ENCODE measurements at places on chromosomes 2 and 18.

- H3K4me1 ChIP-seq, result no peaks in the 10 kb centered on the region
- peaks cover 4% of the 10 kb centered on the region for H3K27me3 ChIP-seq
- no peak overlapping the region for H3K4me3 ChIP-seq
- no peak overlapping the region for H3K27ac ChIP-seq
- no peaks in the 10 kb centered on the region for H3K36me3 ChIP-seq
Observed at GRCh38 chr2:98709535-98709934, 21.4 kb downstream of the MGAT4A start.

GRCh38 chr18:21534327-21534726 is 66.2 kb downstream of the ESCO1 start:
- DNase-seq, result no peak
- no peaks in the 10 kb centered on the region for H3K27me3 ChIP-seq
- no peak overlapping the region for H3K27ac ChIP-seq
- H3K4me3 ChIP-seq, result no peak overlapping the region
- H3K36me3 ChIP-seq, result peaks cover 14% of the 10 kb centered on the region

- no peaks in the 10 kb centered on the region for H3K27me3 ChIP-seq
- H3K4me3 ChIP-seq, result peak overlapping the region; percentile 50
- no peak for DNase-seq
- no peak overlapping the region for H3K27ac ChIP-seq
Observed at GRCh38 chr18:36672437-36673344, 156.1 kb downstream of the TPGS2 start.

DNA sequence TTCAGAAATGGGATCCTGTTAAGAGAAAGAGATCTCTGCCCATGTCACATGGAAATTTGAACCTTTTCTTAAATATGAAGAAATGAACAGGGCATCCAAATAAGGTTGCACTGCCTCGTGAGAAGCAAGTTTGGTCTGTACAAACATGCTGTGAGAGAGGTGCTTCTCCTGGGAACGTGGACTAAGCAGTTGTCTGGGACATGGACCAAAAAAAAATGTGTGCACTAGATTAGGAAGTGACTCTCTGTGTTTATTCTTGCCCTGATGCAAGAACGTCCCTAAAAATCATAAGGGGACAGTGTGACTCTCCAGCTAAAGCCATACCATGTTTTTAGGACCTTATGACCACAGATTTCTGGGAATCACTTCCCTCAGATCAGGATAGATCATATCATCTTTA is 23.7 kb upstream of the GCG start:
- no peak overlapping the region for H3K27ac ChIP-seq
- no peaks in the 10 kb centered on the region for H3K27me3 ChIP-seq
- no peak for DNase-seq
- peaks cover 3% of the 10 kb centered on the region for H3K36me3 ChIP-seq
- no peak overlapping the region for H3K4me3 ChIP-seq

GRCh38 chr2:223768179-223768578 is 69.2 kb downstream of the AP1S3 start:
- peaks cover 7% of the 10 kb centered on the region for H3K4me1 ChIP-seq
- no peak overlapping the region for H3K4me3 ChIP-seq
- no peak overlapping the region for H3K27ac ChIP-seq
- peaks cover 9% of the 10 kb centered on the region for H3K36me3 ChIP-seq
- no peaks in the 10 kb centered on the region for H3K27me3 ChIP-seq
- DNase-seq, result no peak

GRCh38 chr2:173059292-173059691 is 16.4 kb upstream of the MAP3K20 start:
- DNase-seq, result no peak
- H3K27me3 ChIP-seq, result peaks cover 7% of the 10 kb centered on the region
- no peak overlapping the region for H3K27ac ChIP-seq
- H3K4me1 ChIP-seq, result peaks cover 4% of the 10 kb centered on the region

- H3K4me1 ChIP-seq, result no peaks in the 10 kb centered on the region
- H3K4me3 ChIP-seq, result no peak overlapping the region
- H3K27me3 ChIP-seq, result no peaks in the 10 kb centered on the region
- H3K27ac ChIP-seq, result no peak overlapping the region
- DNase-seq, result no peak
Observed at GRCh38 chr18:23212161-23212560, 76.9 kb downstream of the CABLES1 start.

DNA sequence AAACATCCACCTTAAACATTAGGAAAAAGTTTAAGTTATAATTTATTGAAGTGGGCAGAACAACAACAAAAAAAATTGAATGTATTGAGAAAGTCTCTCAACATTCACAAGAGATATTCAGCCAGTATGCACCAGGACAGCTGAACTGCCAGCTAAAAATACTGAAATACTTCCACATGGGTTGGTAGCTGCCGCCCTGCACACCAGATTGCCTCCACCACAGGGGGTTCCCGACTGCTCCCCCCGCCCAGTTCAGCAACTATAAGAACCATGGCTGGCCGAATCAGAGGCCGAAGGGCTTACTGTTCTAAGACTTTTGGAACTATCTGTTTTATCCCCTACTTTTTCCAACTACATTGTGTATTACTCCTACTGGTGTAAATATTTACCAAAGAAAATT is 150.0 kb upstream of the LRP1B start:
- no peaks in the 10 kb centered on the region for H3K36me3 ChIP-seq
- H3K4me3 ChIP-seq, result no peak overlapping the region
- H3K27ac ChIP-seq, result no peak overlapping the region
- H3K4me1 ChIP-seq, result no peaks in the 10 kb centered on the region
- no peak for DNase-seq

DNA sequence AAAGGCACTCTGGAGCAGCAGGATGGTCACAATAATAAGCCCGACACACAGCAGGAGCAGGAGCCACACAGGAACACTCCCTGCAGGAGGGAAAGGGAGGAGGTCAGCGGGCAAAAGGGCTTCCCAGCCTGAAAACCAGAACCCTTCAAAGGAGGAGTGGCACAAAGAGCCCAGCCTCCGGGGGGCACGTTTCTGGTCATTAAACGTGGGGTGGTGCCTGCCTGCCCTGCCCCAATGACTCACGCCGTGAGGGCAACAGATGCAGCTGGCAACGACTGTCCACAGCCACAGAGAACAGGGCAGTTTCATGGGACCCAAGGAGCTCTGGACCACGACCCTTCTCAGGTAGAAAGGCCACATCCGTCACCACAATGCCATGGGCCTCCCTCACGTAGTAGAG is 3.0 kb downstream of the PREB start:
- H3K4me3 ChIP-seq, result peak overlapping the region; percentile 63
- no peak for DNase-seq
- H3K4me1 ChIP-seq, result peaks cover 12% of the 10 kb centered on the region
- no peak overlapping the region for H3K27ac ChIP-seq

DNA sequence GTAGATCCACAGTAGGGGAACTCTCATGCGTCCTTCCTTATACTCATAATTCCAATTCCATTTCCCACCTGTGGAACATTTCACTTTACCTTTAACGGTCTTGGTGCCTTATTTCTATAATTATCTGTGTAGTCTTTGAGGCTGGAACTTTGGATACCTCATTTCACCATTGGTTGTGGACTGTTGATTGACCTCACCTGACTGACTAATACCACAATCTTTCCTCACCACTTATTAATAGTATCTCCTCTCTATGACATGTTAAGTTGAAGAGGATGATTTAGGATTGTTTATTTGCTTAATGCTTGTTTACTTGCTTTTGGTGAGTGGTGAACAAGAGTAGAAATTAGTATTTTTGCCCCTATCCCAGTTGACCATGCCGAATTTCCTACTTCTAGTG is 50.0 kb downstream of the R3HDM1 start:
- H3K4me1 ChIP-seq, result peaks cover 7% of the 10 kb centered on the region
- H3K36me3 ChIP-seq, result peaks cover 3% of the 10 kb centered on the region
- H3K27ac ChIP-seq, result no peak overlapping the region
- DNase-seq, result no peak
- H3K27me3 ChIP-seq, result no peaks in the 10 kb centered on the region
- H3K4me3 ChIP-seq, result no peak overlapping the region

GRCh38 chr2:241064008-241064801 is 37.9 kb downstream of the MTERF4 start:
- H3K27ac ChIP-seq, result no peak overlapping the region
- DNase-seq, result peak; percentile 69
- H3K4me1 ChIP-seq, result peaks cover 5% of the 10 kb centered on the region
- H3K4me3 ChIP-seq, result no peak overlapping the region
- no peaks in the 10 kb centered on the region for H3K36me3 ChIP-seq

DNA sequence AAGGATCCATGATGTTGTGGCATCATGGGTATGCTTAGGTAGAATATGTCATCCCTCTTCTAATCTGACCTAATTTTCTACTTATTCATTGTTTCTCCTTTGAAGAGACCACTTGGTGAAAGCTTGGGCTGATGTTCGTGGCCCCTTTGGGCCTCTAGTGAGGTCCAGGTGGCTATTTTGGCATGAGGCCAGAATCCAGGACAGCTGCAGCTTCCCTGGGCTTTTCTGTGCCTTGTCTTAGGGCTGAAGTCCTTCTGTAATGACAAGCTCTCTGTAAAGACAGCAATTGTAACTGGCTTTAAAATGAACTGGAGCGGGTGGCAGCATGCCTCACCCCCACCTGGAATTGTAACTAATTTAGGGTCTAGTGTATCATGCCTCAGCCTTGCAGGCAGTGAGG is 15.6 kb upstream of the MC2R start:
- H3K4me1 ChIP-seq, result no peaks in the 10 kb centered on the region
- H3K27ac ChIP-seq, result no peak overlapping the region
- no peaks in the 10 kb centered on the region for H3K27me3 ChIP-seq
- DNase-seq, result no peak
- no peak overlapping the region for H3K4me3 ChIP-seq

GRCh38 chr2:134271758-134272157 is 17.9 kb downstream of the MGAT5 start:
- DNase-seq, result no peak
- H3K4me1 ChIP-seq, result peaks cover 12% of the 10 kb centered on the region
- no peaks in the 10 kb centered on the region for H3K27me3 ChIP-seq
- H3K27ac ChIP-seq, result no peak overlapping the region

DNA sequence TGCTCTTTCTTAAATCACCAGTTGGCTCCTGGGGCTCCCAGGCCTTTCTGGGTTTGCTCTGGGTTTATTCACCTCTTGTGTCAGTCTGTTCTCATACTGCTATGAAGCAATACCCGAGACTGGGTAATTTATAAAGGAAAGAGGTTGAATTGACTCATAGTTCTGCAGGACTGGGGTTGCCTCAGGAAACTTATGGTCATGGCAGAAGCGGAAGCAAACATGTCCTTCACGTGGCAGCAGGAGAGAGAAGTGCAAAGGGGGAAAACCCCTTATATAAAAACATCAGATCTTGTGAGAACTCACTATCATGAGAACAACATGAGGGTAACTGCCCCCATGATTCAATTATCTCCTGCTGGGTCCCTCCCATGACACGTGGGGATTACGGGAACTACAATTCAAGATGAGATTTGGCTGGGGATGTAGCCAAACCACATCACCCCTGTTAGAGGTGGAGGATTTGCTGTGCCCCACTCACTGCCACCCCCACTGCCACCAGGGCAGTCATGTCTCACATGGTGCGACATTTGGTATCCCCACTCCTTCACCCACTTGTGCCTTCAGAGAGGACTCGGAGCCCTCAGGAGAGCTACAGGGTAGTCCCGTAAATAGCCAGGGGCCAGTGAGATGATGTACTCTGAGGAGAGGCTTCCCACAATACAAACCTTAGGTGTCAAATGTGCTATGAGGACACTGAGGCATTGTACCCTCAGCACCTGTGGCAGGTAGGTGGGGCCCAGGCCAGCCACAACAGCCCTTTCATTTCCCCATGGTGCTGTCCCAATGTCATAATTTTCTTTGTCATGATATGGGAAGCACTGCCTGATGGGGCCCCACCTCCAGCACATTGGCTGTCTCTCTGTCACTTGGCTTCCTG is 35.7 kb downstream of the CDC42EP3 start:
- no peak for DNase-seq
- peaks cover 14% of the 10 kb centered on the region for H3K4me1 ChIP-seq
- no peaks in the 10 kb centered on the region for H3K36me3 ChIP-seq
- no peak overlapping the region for H3K4me3 ChIP-seq

DNA sequence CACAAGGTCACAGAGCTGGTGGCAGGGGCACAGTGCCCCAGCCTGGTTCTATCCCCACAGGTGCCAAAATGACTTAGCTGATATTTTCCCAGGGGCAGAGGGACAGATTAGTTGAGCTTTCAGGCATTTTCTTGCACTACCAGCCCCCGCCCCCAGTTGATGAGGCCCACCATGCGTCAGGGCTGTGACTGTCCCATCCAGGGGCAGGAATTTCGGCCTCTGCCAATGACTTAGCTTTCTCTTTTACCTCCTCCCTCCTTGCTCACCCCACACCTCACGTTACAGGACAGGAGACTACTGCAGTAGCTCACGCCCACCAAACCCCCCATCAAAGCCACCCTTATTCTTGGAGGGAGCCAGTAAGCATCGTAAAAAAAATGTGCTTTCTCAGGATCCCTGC is 31.5 kb downstream of the MRO start:
- H3K36me3 ChIP-seq, result no peaks in the 10 kb centered on the region
- peaks cover 25% of the 10 kb centered on the region for H3K4me1 ChIP-seq
- H3K4me3 ChIP-seq, result no peak overlapping the region
- no peak overlapping the region for H3K27ac ChIP-seq
- no peaks in the 10 kb centered on the region for H3K27me3 ChIP-seq

- no peak overlapping the region for H3K4me3 ChIP-seq
- H3K4me1 ChIP-seq, result peaks cover 19% of the 10 kb centered on the region
- H3K36me3 ChIP-seq, result no peaks in the 10 kb centered on the region
- DNase-seq, result no peak
- no peaks in the 10 kb centered on the region for H3K27me3 ChIP-seq
- H3K27ac ChIP-seq, result no peak overlapping the region
Observed at GRCh38 chr2:238492840-238493239, 66.1 kb downstream of the ASB1 start.

- peak; percentile 29 for DNase-seq
- H3K4me3 ChIP-seq, result no peak overlapping the region
- H3K27me3 ChIP-seq, result no peaks in the 10 kb centered on the region
- H3K27ac ChIP-seq, result peak overlapping the region; percentile 10
- peaks cover 33% of the 10 kb centered on the region for H3K36me3 ChIP-seq
Observed at GRCh38 chr2:238020816-238021215, 40.0 kb upstream of the SCLY start.

DNA sequence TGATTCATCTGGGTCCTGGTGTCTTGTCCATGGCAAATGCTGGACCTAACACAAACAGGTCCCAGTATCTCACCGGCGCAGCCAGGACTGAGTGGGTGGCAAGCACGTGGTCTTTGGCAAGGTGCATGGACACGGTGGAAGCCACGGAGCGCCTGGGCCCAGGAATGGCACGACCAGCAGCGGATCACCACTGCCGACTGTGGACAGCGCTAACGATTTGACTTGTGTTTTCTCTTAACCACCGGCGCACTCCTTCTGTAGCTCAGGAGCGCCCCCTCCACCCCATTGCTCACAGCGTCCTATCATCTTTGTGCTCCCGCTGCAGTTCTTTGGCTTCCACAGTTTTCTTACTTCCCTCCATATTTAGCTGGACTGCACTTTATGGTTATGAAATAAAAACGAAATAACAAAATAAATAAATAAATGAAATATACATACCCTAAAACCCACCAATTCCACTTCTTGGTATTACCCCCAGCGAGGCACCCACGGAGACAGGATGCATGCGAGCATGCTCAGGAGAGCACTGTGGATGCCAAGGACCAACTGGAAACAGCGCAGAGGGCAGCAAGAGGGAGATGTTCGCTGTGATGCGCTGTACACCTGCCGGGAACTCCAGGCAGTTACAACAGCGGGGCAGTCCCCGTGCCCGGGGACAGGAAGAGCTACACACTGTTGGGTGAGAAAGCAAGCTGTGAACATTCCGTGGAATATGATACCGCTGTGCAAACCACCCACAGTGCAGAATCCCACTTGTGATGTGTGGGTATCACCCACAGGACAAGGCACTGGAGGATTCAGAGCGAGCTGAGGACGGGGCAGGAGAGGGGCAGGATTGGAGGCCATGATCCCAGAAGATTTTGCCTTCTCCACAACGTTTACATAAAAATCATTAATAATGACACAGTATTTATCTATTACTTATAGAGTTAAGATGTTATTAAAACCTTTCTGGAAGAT is 7.0 kb upstream of the CIDEA start:
- no peaks in the 10 kb centered on the region for H3K36me3 ChIP-seq
- H3K4me1 ChIP-seq, result no peaks in the 10 kb centered on the region
- H3K27me3 ChIP-seq, result peaks cover 65% of the 10 kb centered on the region
- peak; percentile 62 for DNase-seq
